ENCODE measurements at places on chromosomes 5 and 9. TPM values are rescaled to one million over a fixed set of nuclear protein-coding genes. Genes with fewer than 3 reads are reported as not detected.

The SLC2A8 gene
- total RNA-seq = 6.9 TPM

The CDX1 gene
- 0.16 TPM for total RNA-seq

The STRBP gene
- 12.1 TPM for total RNA-seq

The FBLL1 gene
- total RNA-seq = 0.82 TPM

The TXNDC8 gene
- not detected for total RNA-seq

The SLC25A2 gene
- 0.19 TPM for total RNA-seq

The SAXO1 gene
- 0.19 TPM for total RNA-seq

All from pancreas (tissue), 10 donors.